ENCODE measurements at places on chromosomes 3 and 15. TPM values are rescaled to one million over a fixed set of nuclear protein-coding genes. Genes with fewer than 3 reads are reported as not detected.

Gene SOX2
- total RNA-seq, result not detected

GRCh38 chr3:178536211-178537079, at the start of gene KCNMB2:
KCNMB2 (plus strand) TSS chr3:178536436.
- no peaks in the 10 kb centered on the region for H3K36me3 ChIP-seq
- no peak within 1 kb of the TSS for H3K27ac ChIP-seq

DNA sequence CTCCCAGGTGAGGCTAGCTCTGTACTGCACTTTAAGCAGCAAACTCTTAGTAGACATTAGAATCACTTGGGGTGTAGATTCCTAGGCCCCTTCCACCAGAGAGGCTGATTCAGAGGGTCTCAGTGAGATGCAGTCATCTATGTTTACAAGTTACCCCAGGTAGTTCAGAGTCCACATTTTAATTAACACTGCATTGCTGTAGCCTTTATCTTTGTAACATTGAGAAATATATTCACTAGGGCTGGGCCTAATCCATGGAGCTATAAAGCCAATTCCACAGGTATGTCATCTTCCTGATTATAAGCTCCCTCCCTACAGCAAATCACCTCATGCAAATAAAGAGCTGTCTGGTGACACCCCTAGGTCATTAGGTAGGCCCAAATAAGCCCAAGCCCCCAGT, 39.6 kb upstream of the STT3B start:
- no peaks in the 10 kb centered on the region for H3K27me3 ChIP-seq
- no peak for DNase-seq

- H3K4me1 ChIP-seq, result peaks cover 25% of the 10 kb centered on the region
- H3K36me3 ChIP-seq, result no peaks in the 10 kb centered on the region
- no peak overlapping the region for H3K4me3 ChIP-seq
These were observed 274.0 kb upstream of the TGFBR2 start for GRCh38 chr3:30332196-30333021.

DNA sequence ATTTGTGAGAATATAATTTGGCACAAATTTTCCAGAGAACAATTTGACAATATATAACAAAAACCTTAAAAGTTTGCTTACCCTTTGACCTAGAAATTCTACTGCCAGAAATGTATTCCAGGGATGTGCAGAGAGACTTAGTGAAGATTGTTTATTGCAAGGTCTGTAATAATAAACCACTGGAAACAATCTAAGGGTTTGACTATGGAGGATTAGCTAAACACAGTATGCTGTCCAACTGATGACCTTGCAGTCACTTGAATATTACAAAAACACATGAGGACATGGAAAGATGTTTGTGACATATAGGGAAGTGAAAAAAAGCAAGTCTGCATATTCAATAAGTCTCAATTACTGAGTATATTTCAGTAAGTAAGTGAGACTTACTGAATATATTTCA, 48.1 kb upstream of the CDV3 start:
- no peak overlapping the region for H3K27ac ChIP-seq
- H3K4me3 ChIP-seq, result no peak overlapping the region
- H3K4me1 ChIP-seq, result no peaks in the 10 kb centered on the region
- no peaks in the 10 kb centered on the region for H3K36me3 ChIP-seq

GRCh38 chr3:6860149-6860953, 564 bp upstream of the GRM7 start:
- no peak overlapping the region for H3K27ac ChIP-seq
- H3K4me3 ChIP-seq, result peak overlapping the region; percentile 67
- H3K4me1 ChIP-seq, result peaks cover 7% of the 10 kb centered on the region
- no peaks in the 10 kb centered on the region for H3K27me3 ChIP-seq
- no peaks in the 10 kb centered on the region for H3K36me3 ChIP-seq

- H3K4me3 ChIP-seq, result no peak overlapping the region
- DNase-seq, result no peak
- no peaks in the 10 kb centered on the region for H3K36me3 ChIP-seq
- peaks cover 6% of the 10 kb centered on the region for H3K4me1 ChIP-seq
- no peaks in the 10 kb centered on the region for H3K27me3 ChIP-seq
- H3K27ac ChIP-seq, result no peak overlapping the region
These were observed 95.9 kb downstream of the FAM43A start for GRCh38 chr3:194781617-194782016.

DNA sequence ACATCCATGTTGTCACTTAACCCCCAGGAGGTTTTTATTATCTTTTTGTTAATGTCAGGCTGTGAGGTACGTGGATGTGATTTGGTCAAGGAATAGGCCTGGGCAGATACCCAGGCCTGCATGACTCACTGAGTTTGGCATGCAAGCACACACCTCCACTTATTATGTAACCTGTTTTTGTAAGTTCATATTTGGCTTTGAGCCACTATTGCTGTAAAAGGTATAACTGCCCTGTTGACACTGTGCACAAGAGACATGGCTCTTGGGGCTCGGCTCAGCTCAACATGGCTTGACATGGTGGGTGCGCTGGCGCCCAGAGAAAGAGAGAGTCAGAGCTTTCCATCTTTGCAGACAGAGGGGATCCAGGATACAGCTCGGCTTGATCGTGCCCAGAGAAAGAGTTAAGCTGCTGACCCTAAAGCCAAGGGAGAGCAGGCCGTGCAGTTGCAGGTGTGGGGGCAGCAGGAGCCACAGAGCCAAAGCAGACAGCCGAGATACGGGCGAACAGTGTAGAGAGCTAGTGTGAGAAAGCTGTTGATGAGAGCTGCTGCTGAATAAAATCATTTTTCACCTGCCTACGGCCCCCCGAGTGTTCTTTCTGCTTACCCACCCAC, 67.9 kb upstream of the UNC13C start:
- H3K27me3 ChIP-seq, result no peaks in the 10 kb centered on the region
- H3K4me1 ChIP-seq, result no peaks in the 10 kb centered on the region
- DNase-seq, result no peak
- H3K36me3 ChIP-seq, result no peaks in the 10 kb centered on the region
- no peak overlapping the region for H3K4me3 ChIP-seq

GRCh38 chr15:68209272-68209671, 4.1 kb upstream of the CALML4 start:
- no peak for DNase-seq
- H3K27me3 ChIP-seq, result no peaks in the 10 kb centered on the region
- no peak overlapping the region for H3K27ac ChIP-seq
- no peaks in the 10 kb centered on the region for H3K4me1 ChIP-seq
- H3K4me3 ChIP-seq, result no peak overlapping the region
- no peaks in the 10 kb centered on the region for H3K36me3 ChIP-seq

- H3K27ac ChIP-seq, result no peak overlapping the region
- no peak overlapping the region for H3K4me3 ChIP-seq
- H3K36me3 ChIP-seq, result no peaks in the 10 kb centered on the region
- no peak for DNase-seq
- no peaks in the 10 kb centered on the region for H3K4me1 ChIP-seq
These were observed 72.7 kb downstream of the IQCH start for GRCh38 chr15:67327312-67327711.

DNA sequence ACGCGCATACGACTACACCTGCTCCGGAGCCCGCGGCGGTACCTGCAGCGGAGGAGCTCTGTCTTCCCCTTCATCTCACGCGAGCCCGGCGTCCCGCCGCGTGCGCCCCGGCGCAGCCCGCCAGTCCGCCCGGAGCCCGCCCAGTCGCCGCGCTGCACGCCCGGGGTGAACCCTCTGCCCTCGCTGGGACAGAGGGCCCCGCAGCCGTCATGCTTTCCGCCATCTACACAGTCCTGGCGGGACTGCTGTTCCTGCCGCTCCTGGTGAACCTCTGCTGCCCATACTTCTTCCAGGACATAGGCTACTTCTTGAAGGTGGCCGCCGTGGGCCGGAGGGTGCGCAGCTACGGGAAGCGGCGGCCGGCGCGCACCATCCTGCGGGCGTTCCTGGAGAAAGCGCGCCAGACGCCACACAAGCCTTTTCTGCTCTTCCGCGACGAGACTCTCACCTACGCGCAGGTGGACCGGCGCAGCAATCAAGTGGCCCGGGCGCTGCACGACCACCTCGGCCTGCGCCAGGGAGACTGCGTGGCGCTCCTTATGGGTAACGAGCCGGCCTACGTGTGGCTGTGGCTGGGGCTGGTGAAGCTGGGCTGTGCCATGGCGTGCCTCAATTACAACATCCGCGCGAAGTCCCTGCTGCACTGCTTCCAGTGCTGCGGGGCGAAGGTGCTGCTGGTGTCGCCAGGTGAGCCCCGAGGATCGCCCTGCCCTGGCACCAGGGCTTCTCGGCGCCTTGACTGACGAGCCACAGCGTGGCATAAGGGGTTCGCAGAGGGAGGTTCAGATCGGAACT, 420 bp downstream of the SLC27A2 start:
- H3K4me3 ChIP-seq, result peak overlapping the region; percentile 72
- no peaks in the 10 kb centered on the region for H3K27me3 ChIP-seq
- peaks cover 16% of the 10 kb centered on the region for H3K4me1 ChIP-seq

- peaks cover 18% of the 10 kb centered on the region for H3K36me3 ChIP-seq
- H3K27me3 ChIP-seq, result no peaks in the 10 kb centered on the region
These were observed 13.1 kb downstream of the ALS2CL start for GRCh38 chr3:46680298-46680826.
